ELF-1 (cell line): ENCODE measurements at places on chromosomes 2 and 18.

- DNase-seq = no peak
These were observed 57.1 kb downstream of the ST3GAL5 start for GRCh38 chr2:85831735-85832134.

DNA sequence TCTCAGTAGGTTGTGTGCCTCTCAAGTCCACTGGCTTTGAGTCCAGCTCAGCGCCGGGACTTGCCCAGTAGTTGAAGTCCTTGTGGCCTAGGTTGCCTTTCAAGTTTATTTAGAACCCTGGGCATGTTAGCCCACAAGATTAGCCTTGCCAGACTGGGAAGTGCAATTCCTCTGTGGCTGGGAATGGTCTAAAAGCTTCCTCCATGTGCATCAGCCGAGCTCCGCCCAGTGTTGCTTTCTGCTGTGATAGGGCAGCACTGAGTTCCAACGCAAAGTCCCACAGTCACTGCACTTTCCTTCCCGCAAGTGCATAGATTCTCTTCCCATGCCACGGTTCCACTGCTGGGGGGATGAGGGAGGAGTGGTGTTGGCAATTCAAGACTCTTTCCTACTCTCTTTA lies 308.9 kb upstream of the THUMPD2 start:
- no peak for DNase-seq

DNA sequence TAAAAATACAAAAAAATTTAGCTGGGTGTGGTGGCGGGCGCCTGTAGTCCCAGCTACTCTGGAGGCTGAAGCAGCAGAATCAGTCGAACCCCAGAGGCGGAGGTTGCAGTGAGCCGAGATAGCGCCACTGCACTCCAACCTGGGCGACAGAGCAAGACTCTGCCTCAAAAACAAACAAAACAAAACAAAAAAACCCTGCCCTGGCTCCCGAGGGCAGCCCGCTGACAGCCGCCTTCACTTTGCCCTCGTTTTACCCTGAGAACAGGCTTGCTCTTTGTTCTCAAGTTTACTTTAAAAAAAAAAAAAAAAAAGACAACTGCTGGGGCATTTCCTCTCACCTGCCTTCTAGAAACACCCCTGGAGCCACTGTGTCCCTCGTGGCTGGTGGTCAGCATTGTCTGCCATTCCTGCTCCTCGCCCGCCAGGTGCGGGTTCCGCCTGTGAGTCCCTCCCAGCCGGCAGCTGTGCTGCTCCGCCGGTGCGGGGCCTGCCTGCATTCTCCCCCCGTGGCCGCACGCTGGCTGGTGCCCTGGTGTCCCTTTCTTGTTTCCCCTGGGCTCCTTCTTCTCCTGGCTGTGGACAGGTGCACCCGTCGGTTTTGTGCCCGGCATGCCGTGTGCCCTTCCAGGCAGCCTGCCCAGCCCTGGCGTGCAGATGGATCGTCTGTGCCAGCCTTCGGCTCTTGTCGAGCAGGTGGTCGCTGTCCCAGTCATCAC lies 105.7 kb downstream of the USP40 start:
- DNase-seq = no peak

GRCh38 chr2:234269769-234270204 lies 219.3 kb downstream of the SPP2 start:
- DNase-seq = no peak

- no peak for DNase-seq
These were observed 39.7 kb upstream of the SOCS6 start for GRCh38 chr18:70249118-70249517.

DNA sequence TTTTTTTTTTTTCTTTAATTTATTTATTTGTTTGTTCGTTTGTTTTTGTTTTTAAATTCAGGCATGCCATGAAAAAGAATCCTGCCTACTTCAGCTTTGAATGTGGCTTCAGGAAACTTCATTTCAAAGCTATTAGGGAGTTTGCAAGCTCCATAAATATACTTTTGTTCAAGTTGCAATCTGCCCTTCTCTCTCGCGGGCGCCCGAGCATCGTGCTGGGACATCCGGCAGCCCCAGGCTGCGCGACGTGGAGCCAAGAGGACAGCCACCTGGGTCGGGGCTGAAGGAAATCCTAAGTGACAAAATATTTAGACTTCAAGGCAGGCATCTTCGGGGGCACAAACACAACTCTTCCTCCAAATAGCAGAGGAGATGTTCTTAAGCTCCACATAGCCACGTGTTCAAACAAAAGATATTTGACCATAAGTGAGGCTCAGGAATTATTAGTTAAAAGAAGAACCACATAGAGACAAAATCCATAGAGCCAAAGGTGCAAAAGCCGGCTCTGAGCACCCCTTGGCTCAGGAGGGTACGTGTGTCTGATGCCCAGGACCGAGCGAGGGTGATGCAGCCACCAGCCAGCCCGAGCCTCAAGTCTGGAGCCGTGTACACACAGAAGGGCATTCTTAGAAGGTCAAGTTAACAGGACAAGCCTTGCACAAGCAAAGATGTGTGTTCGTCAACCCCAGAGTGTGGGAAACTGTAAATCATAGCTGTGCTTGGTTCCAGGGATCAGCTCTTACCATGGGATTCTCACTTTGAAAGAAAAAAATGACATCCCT lies 256.5 kb upstream of the SALL3 start:
- no peak for DNase-seq

DNA sequence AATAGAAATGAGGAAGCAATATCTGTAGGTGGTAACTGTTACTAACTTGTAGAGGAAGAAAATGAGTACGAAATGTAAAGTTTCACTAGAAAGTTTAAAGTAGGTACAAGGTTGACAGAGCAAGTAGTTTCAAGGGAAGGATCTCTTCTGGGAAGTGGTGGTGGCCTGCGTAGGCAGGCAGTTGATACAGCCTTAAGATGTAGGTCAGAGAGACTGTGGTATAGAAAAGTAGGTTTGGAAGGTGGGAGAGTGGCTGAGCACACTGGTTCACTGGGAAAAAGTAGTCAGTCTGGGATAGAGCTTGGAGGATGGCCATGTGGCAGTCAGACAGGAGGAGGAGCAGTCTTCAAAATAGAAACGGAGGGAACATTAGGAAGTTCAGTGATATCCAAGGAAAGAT lies 23.5 kb downstream of the KDM3A start:
- no peak for DNase-seq

GRCh38 chr2:189835855-189836558 lies 51.8 kb downstream of the PMS1 start:
- no peak for DNase-seq

DNA sequence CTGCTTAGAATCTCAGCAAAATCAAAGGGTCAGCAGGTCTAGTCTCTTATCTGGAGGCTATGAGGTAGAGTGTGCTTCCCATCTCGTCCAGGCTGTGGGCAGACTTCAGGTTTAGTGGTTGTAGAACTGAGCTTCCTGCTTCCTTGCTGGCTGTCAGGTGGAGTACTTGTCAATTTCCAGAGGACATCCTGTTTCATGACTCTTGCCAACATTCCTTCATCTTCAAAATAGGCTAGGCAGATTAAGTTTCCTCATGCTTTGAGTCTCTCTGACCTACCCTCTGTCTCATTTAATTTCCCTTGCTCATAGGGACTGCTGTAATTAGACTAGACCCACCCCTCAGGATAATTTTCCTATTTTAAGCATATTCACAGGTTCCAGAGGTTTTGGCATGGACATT lies 562.6 kb downstream of the SPAG16 start:
- DNase-seq = no peak

GRCh38 chr2:213034585-213034984 lies 116.8 kb downstream of the IKZF2 start:
- no peak for DNase-seq

- no peak for DNase-seq
These were observed 288.1 kb upstream of the CELF4 start for GRCh38 chr18:37853706-37854105.

DNA sequence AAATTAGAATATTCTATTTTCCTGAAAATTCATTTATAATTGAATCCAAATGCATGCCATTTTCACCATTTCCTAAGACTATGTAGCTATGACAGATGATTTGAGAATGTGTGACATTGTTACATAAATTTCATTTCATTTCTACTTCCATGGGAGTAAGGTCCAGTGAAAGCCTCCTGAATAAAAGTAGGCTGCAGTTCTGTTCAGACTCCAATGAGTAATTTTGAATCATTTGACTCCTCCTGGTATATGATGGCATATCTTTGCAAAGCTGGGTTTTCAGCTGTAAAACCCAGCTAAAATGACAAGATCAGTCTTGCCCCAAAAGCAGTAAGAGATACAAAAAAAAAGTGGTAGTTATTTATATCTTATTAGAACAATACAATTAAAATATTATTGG lies 101.0 kb upstream of the DNAJC10 start:
- DNase-seq = no peak

- DNase-seq = peak; percentile 70
These were observed 3.5 kb upstream of the BCL2 start for GRCh38 chr18:63322908-63323634.

- DNase-seq = no peak
These were observed 7.6 kb downstream of the SDC1 start for GRCh38 chr2:20217041-20217970.

DNA sequence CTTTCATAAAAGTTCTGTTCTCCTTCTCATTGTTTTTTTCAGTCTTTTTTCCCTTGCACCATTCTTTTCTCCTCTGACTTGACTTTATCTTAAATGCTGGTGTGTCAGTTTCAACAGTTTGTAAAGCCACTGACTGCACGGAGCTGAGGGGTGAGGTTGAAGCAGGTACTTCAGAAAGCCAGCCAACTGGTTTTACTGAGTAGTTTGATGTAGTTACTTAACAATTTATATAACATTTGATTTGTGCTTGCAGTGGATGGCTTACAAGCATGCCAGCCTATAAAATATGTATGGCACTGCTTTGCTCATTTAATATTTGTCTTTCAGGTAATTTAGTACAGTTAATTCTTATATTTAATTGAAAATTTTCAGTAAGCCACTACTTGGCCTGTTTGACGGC lies 55.4 kb downstream of the FAM171B start:
- no peak for DNase-seq

DNA sequence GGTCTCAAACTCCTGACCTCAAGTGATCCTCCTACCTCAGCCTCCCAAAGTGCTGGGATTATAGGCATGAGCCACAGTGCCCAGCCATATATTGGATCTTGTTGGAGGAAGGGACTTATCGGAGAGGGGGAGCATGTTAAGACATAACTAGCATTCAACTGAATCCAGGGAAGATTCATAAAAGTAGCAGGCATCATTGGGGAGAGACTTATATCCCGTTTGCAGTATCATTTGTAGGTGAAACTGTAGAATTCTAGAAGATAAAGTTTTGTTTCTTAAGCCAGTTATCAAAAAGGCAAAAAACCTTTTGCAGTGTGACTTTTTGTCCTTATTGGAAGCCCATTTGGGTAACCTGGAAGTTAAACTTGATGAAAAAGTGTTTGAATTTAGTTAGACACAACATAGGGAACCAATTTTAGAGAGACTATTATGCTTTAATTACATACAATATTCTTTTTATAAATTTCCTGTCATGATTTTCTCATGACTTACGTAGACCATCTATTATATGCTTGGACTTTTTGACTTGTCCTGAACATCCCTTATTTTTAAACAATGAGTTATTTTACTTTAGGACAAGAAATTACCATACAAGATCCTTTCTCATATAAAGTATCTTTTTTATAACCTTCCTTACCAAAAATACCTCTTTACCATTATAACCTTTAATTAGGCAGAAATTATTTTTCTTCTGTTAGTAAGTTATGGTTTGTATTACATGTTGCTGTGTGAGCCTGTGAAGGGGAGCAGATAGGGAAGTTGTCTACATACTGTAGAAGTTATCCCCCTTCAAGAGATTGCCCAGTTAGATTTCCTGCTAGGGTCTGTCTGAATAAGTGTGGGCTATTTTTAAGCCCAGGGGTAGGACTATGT lies 20.3 kb downstream of the RAB3GAP1 start:
- DNase-seq = no peak

DNA sequence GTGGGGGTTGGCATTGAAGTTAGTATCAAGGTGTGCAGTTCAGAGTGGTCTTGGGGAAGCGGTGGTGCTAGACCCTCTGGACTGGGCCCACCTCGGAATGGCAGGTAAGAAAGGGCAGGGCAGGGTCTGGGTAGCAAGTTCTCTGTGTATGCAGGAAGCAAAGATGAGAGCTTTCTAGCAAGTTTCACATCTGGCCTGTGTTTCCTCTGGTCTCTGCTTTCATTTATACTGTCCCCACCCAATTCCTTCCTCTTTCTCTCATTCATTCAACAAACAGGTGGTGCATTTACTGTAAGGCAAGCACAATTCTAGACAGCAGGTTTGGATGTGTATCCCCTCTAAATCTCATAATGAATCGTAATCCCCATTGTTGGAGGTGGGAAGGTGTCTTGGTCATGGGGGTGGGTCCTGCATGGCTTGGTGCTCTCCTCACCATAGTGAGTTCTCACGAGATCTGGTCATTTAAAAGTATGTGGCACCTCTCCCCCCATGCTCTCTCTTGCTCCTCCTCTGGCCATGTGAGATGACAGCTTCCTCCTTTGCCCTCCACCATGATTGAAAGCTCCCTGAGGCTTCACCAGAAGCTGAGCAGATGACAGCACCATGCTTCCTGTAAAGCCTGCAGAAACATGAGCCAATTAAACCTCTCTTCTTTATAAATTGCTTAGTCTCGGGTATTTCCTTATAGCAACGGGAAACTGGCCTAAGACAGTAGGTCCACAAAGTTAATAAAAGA lies 51.8 kb downstream of the PKDCC start:
- no peak for DNase-seq

DNA sequence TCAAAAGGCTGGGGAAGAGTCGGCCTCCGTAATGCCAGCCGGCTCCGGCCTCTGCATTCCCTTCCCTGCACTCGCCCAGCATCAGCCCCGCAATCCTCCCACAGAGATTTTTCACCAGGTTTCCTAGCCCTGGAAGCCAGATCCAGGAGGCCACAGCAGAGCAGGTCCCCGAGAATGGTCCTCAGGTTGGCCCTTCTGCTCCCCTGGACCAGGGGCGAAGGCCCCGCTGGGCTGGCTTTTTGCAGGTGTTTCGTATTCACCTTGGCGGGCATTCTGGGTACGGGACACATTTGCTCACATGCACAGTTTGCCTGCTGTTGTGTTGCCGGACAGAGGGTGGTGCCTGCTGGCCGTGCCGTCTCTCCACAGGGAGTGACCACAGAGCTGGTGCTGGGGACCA lies 309.5 kb downstream of the NDUFA10 start:
- no peak for DNase-seq

DNA sequence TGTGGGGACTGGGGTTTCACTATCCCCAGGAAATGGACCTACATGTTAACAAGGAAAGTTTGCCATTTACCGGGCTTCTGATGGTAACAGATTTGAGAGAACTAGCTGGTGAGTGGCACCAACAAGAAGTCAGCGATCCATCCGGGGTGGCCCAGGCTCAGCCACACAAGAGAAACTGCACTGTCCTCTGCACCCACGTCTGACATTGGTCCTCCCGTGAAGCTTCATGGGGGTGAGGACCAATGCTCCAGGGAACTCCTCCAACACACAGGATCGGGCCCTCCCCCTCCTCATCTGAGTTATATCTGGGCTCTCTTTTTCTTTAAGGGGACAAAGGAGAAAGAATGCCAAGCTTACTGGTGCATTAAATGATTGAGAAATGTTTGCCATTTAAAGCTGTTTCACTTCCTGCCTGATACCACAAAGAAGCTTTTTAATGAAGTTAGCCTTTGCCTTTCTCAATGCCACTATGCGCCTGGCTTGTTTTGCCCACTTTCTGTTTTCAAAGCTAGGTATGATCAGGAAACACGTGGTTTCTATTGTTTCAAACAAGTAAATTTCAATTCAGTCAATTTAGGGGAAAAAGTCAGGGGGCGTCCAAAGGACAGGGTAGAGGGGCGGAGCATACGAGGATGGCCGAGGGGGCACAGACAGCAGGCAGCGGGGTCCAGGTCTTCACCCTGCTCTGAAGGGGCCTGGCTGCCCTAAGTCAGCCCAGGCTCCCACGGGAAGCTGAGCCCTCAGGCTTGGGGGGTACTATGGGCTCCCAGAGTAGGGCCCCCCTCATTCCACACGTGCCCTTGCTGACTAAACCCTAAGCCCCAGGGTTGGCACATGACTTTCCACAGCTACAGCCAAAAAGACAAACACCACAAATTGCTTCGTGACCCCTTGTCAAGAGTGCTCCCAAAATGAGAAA lies 204.0 kb upstream of the ID2 start:
- no peak for DNase-seq
